ENCODE measurements at places on chromosomes 3 and 15. TPM values are rescaled to one million over a fixed set of nuclear protein-coding genes. Genes with fewer than 3 reads are reported as not detected.
A peak's percentile ranks its signal among the peaks of the same experiment; 100 is the strongest.

Gene SCN11A
- total RNA-seq = 0.13 TPM

Gene ROPN1
- total RNA-seq = 0.21 TPM

DNA sequence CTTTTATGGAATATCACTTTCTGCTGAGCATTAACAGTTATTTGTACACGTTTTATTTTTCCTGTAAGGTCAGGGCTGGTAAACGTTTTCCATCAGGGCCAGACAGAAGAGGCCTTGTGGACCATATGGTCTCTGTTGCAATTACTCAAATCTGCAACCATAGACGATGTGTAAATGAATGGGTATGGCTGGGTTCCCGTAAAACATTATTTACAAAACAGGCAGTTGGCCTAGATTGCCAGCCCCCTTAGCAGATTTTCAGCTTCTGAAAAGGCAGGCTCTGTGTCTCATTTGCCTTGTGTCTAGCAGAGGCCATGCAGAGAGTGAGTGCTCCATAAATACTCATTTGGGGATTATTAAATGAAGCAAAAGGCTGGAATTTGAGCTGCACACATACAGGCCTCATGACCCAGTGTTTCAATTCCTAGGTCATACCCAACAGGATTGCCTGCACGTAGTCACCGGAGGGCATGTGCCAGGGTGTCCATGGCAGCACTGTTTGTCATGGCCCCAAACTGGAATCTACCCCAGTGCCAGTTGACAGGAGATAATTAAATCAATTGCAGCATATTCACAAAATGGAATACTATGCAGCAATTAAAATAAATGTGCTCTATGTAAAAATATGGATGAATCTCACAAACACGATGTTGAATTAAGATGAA lies 51.3 kb downstream of the GPD1L start:
- peaks cover 68% of the 10 kb centered on the region for H3K36me3 ChIP-seq
- H3K27me3 ChIP-seq = no peaks in the 10 kb centered on the region
- no peak for DNase-seq
- H3K4me1 ChIP-seq = no peaks in the 10 kb centered on the region

DNA sequence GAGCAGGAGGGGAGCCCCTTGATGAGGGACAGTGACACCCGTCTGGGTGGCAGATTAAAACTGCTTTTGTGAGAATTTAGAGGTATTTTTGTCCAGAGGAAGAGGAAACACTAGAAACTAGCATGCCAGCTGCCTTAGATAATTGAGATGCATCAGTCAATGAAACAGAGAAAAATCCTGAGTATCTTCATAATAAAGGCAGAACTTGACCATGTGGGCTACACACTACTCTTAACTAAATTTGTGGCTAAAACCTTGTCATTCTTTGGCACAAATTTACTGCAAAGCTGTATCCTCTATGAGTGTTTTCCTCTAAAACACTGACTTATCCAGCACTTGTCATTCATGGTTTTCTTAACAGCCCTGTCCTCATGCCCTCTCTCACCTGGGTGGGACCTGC lies 259.7 kb upstream of the TPM1 start:
- DNase-seq = no peak
- H3K4me1 ChIP-seq = peaks cover 45% of the 10 kb centered on the region
- H3K4me3 ChIP-seq = no peak overlapping the region

Gene LTF
- total RNA-seq = 4.7 TPM

- H3K4me3 ChIP-seq = no peak overlapping the region
- H3K36me3 ChIP-seq = no peaks in the 10 kb centered on the region
- no peaks in the 10 kb centered on the region for H3K27me3 ChIP-seq
- no peak for DNase-seq
Observed at GRCh38 chr3:174710612-174711011, 148.5 kb upstream of the NAALADL2 start.

GRCh38 chr3:102181175-102181920 lies 253.5 kb upstream of the ZPLD1 start:
- no peak for DNase-seq
- peaks cover 39% of the 10 kb centered on the region for H3K4me1 ChIP-seq
- H3K36me3 ChIP-seq = no peaks in the 10 kb centered on the region
- peak overlapping the region; percentile 74 for H3K27ac ChIP-seq

Gene ZDHHC19
- not detected for total RNA-seq

Gene PLA2G4D
- not detected for total RNA-seq

DNA sequence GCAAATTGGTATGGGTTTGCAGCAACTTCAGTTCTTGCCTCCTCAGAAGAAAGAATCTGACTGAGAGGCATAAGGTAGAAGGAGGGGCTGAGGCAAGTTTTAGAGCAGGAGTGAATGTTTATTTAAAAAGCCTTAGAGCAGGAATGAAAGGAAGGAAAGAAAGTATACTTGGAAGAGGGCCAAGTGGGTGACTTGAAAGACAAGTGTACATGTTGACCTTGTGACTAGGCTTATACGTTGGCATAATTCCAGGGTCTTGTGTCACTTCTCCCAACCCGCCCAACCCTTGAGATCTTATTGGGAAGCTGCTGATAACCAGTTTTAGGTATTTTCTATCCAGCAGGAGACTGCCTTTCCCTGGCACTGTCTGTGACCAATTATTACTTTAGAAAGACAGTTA lies 436.9 kb upstream of the ZNF717 start:
- H3K4me3 ChIP-seq = no peak overlapping the region
- no peaks in the 10 kb centered on the region for H3K4me1 ChIP-seq
- H3K36me3 ChIP-seq = no peaks in the 10 kb centered on the region
- DNase-seq = no peak

- no peaks in the 10 kb centered on the region for H3K27me3 ChIP-seq
- no peak overlapping the region for H3K4me3 ChIP-seq
- no peak for DNase-seq
- no peak overlapping the region for H3K27ac ChIP-seq
- H3K36me3 ChIP-seq = peaks cover 15% of the 10 kb centered on the region
Observed at GRCh38 chr15:52221730-52222129, 30.5 kb upstream of the GNB5 start.
